Activated CD4-positive, alpha-beta memory T cell treated with anti-CD3 and anti-CD28 coated beads for 36 hours (primary cell): ENCODE measurements at places on chromosomes 7 and 10. TPM values are rescaled to one million over a fixed set of nuclear protein-coding genes. Genes with fewer than 3 reads are reported as not detected.

ABCB1 gene
- 4.7 TPM for total RNA-seq

TRUB1 gene
- 16.2 TPM for total RNA-seq

AKR1D1 gene
- not detected for total RNA-seq

DNA sequence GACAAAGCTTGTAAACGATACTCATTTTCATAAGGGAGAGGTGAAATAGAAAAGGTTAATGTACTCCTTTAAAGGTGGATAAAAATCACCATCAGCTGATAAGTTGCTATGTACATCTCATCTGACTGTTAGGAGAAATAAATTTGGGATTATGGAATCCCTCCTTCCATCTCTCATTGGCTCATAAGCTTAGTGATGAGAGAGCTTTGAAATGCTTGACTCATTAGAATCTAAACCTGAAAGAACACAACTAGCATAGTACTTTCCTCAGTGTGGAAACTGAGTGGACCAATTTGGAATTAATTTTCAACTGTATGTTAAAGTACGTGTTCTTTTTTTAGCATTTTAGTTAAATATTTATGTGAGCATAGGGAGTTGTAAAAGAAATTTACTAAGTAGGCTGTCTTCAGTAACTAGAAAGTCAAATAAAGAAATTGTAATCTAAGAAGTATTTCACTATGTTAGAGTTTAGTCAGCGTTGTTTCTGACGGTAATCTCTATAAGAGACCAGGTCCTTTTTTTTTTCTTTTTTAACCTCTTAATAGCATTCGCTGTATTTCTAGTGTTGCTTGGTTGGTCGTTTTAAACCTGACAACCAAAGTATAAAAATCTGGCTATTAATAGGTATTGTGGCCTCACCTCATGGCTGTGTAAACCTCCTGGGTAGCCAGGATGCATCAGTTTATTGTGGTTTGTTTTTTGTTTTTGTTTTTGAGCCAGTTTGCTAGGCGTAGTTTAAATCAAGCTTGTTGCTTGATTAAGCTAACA is 34.4 kb downstream of the FHIP2A start:
- peaks cover 25% of the 10 kb centered on the region for H3K4me1 ChIP-seq
- H3K4me3 ChIP-seq, result no peak overlapping the region
- H3K27ac ChIP-seq, result peak overlapping the region; percentile 44
- no peaks in the 10 kb centered on the region for H3K27me3 ChIP-seq

DNA sequence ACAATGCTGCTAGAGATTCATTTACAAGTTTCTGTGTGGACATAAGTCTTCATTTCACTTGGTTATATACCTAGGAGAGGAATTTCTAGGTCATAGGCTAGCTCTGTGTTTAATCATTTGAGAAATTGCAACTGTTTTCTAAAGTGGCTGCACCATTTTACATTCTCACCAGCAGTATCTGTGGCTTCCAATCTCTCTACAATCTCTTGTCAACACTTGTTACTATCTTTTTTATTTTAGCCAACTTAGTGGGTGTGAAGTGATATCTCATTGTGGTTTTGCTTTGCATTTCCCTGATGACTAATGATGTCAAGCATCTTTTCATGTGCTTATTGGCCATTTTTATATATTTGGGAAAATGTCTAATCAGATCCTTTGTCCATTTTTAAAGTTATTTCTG is 53.0 kb upstream of the DRGX start:
- peaks cover 7% of the 10 kb centered on the region for H3K36me3 ChIP-seq
- H3K27ac ChIP-seq, result no peak overlapping the region
- DNase-seq, result no peak
- no peak overlapping the region for H3K4me3 ChIP-seq
- H3K27me3 ChIP-seq, result no peaks in the 10 kb centered on the region
- H3K4me1 ChIP-seq, result no peaks in the 10 kb centered on the region

GRCh38 chr7:1426474-1426873 is 32.8 kb downstream of the MICALL2 start:
- no peak overlapping the region for H3K4me3 ChIP-seq
- H3K4me1 ChIP-seq, result no peaks in the 10 kb centered on the region
- no peaks in the 10 kb centered on the region for H3K36me3 ChIP-seq
- DNase-seq, result no peak

- peak overlapping the region; percentile 97 for H3K27ac ChIP-seq
- H3K4me1 ChIP-seq, result peaks cover 30% of the 10 kb centered on the region
- peak overlapping the region; percentile 97 for H3K4me3 ChIP-seq
- H3K36me3 ChIP-seq, result peaks cover 14% of the 10 kb centered on the region
- no peaks in the 10 kb centered on the region for H3K27me3 ChIP-seq
- DNase-seq, result peak; percentile 92
These were observed 774 bp downstream of the TUBGCP2 start for GRCh38 chr10:133307776-133308420.

- H3K27ac ChIP-seq, result no peak overlapping the region
- H3K27me3 ChIP-seq, result no peaks in the 10 kb centered on the region
- DNase-seq, result no peak
- H3K4me1 ChIP-seq, result no peaks in the 10 kb centered on the region
These were observed 253.1 kb upstream of the MTPN start for GRCh38 chr7:136230210-136230609.

DNA sequence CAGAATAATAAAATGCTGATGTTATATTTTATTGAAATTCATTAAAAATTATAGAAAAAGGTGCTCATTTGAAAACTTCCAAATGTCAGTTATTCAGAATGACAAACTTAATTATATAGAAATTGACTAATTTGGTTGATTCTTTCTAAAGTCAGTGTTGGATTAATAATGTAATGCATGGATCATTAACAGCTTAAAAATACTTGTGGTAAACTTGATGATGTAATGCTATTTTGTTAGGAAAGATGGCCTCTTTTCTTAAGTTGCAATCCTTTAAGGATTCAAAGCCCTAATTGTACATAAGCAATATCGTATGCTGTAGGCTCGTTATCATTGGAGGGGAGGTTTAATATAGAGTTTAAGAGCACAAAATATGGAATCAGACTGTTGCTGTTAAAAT is 141.2 kb downstream of the ZEB1 start:
- peaks cover 5% of the 10 kb centered on the region for H3K4me1 ChIP-seq
- H3K36me3 ChIP-seq, result peaks cover 42% of the 10 kb centered on the region
- H3K27me3 ChIP-seq, result no peaks in the 10 kb centered on the region
- DNase-seq, result no peak
- no peak overlapping the region for H3K4me3 ChIP-seq
